Muscle of leg (tissue), 16 donors: ENCODE measurements at places on chromosomes 2 and 18. TPM values are rescaled to one million over a fixed set of nuclear protein-coding genes. Genes with fewer than 3 reads are reported as not detected.

DNA sequence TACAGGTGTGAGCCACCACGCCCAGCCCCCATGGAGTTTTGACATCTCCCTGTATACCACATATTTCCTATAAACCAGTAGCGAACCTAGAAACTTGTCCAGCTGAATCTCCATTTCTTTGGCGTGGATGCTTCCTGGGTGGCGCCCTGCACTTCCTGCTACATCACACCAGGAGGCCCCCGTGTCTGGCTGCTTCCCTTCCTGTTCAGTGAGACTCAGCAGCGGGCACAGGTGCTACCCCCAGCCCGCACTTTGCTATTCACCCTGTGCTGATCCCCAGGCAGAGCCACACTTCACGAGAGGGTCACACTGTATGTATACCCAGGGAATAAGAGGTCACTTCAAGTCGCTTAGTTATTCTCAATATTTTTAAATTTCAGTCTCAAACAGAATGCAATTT, 35.0 kb downstream of the CYP27C1 start:
- H3K27me3 ChIP-seq = peaks cover 8% of the 10 kb centered on the region
- H3K4me1 ChIP-seq = peaks cover 7% of the 10 kb centered on the region
- H3K4me3 ChIP-seq = no peak overlapping the region
- no peak for DNase-seq
- H3K36me3 ChIP-seq = no peaks in the 10 kb centered on the region

DNA sequence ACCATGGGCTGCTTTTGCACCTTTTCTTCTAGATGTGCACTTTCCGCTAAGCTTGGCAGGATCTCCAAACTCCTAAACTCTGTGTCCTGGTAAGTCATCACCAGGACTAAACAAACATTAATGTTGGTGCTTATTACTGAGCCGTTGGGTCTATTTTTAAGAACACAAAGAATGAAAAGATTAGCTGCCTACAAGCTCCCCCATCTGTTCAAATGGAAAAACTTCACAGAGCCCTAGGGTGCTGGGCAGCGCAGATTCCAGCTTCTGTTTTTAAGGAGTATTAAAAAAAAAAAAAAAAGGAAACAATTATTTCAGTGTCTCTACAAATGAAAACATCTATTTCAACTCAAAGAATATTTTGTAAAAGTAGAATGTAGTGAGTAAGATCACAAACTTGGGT, 97.8 kb upstream of the AQP4 start:
- H3K4me3 ChIP-seq = no peak overlapping the region
- H3K36me3 ChIP-seq = no peaks in the 10 kb centered on the region
- H3K27me3 ChIP-seq = no peaks in the 10 kb centered on the region

The LOXL3 gene
- polyA plus RNA-seq = 7.2 TPM

- no peaks in the 10 kb centered on the region for H3K36me3 ChIP-seq
- no peaks in the 10 kb centered on the region for H3K27me3 ChIP-seq
- H3K4me1 ChIP-seq = peaks cover 33% of the 10 kb centered on the region
- peak overlapping the region; percentile 70 for H3K27ac ChIP-seq
- H3K4me3 ChIP-seq = no peak overlapping the region
Observed at GRCh38 chr2:39510140-39510539, 73.1 kb upstream of the MAP4K3 start.

GRCh38 chr2:226865273-226865672, 29.4 kb downstream of the RHBDD1 start:
- H3K4me3 ChIP-seq = no peak overlapping the region
- no peaks in the 10 kb centered on the region for H3K27me3 ChIP-seq
- no peak overlapping the region for H3K27ac ChIP-seq
- DNase-seq = no peak
- no peaks in the 10 kb centered on the region for H3K4me1 ChIP-seq

DNA sequence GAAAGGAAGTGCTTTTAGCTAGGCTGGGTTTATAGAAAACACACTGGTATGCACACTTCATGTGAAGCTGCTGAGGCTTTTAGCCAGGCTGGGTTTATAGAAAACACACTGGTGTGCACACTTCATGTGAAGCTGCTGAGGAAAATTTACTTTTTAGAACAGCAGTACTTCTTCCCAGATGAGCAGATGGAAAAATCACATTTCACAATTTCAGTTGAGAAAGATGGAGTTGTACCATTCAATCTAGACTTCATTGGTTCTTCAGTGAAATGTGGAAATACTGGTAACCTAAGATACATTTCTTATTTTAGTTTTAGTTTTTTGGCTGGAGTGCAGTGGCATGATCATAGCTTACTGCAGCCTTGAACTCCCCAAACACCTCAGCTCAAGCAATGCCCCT, 11.1 kb downstream of the SNTG2 start:
- DNase-seq = no peak
- no peak overlapping the region for H3K4me3 ChIP-seq
- no peak overlapping the region for H3K27ac ChIP-seq
- H3K27me3 ChIP-seq = peaks cover 5% of the 10 kb centered on the region

GRCh38 chr2:172440795-172441194, 13.4 kb downstream of the ITGA6 start:
- H3K27ac ChIP-seq = no peak overlapping the region
- no peaks in the 10 kb centered on the region for H3K27me3 ChIP-seq
- no peak for DNase-seq
- H3K4me3 ChIP-seq = no peak overlapping the region

DNA sequence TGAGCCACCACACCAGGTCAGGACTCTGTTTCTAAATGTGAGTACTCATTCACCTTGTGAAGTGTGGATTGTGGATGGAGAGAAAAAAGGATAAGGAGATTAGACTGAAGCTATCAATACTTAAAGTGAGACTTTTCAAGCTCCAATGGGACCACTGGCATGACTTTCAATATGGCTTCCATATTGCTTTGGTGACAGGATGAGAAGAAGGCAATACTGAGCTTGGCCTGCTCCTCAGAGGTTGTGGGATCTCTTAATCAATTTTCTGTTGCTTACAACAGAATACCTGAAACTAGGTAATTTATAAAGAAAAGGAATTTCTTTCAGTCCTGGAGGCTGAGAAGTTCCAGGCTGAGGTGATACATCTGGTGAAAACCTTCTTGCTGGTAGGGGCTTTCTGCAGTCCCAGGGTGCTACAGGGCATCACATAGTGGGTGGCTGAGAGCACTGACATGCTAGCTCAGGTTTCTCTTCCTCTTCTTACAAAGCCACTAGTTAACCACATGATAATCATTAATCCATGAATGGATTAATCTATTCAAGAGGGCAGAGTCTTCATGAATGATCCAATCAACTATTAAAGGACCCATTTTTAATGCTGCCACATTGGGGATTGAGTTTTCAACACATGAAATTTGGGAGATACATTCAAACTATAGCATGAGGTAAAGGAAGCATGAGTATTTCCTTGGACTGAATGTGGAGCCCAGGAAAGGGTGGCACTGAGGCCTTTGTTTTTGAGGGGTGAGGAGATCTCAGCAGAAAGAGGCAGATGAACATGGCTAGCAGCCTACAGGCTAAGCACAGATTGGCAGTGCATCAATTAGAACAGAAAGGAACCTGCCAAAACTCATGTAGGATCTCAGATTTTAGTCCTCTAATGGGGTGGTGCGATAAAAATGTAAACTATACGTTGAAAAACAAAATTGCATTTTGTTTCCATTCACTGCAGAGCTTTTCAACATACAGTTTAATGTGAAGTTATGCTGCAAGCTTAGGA, 274.5 kb downstream of the PIK3C3 start:
- H3K27ac ChIP-seq = no peak overlapping the region
- no peak for DNase-seq
- no peak overlapping the region for H3K4me3 ChIP-seq
- no peaks in the 10 kb centered on the region for H3K36me3 ChIP-seq
